ENCODE measurements at places on chromosomes 6 and 20.

GRCh38 chr20:8132484-8133309 lies 631 bp downstream of the PLCB1 start:
- DNase-seq = no peak

DNA sequence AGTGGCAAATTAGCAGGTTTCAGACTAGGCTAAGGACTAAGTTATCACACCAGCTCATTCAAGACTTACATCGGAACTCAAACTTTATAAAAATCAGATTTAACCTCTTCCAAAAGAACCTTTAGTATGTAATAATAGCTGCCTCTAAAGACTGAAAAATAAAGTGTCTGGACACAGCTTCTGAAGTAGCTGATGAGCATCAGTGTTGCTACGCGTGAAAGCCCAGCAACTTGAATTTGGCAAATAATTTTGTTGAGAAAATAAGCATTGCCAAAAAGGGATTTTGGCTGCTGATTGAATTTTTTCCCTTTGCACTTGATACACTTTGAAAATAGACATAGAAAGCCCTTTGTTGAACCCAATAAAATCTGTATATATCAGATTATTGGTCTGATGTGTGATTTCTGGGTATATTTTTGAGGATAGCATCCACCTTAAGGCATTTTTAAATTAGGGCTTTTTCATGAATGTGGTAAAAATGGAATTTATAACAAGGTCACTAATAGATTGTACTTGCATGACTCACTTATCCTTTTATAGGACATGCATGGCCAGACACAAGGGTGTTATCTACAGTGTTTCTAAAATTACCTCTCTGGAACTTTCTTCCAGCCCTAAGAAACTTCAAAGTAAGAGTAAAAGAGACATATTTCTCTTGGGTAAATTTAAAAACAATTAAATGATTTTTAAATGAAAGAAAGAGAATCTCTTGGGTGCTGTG lies 350.4 kb downstream of the TENT5A start:
- no peak for DNase-seq

DNA sequence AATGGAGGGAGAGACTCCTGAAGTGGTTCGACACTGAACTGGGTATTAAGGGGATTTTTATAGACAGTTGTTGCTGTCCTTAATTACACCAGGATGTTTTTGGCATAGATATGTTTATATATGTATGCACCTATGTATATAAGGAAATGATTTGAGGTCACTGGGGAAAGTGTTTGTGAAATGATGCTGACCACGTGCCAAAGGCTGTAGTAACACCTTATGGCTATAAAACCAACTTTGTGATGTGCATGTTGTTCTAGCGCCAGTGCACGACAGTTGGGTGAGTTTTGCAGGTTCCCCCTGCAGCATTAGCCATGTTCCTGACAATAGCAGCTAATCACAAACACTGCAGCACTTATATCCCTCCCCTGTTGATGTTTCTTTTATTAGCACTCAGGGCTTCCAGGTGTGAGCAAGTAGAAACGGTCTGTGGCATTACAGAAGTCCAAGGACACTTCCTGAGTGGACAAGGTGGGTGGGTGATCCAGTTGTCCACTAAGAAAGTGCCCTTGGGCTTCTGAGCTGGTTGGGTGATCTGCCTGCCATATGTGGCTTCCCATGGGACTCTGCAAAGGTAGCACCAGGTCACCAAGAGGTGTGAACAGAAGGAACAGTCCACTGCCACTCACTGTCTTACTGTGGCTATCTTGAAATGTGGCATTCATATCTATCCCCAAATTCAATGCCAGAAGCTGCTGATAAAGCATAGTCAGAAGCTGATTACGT lies 63.0 kb upstream of the RBM24 start:
- DNase-seq = no peak

- DNase-seq = no peak
Observed at GRCh38 chr20:8129211-8129976, 2.7 kb upstream of the PLCB1 start.

- DNase-seq = no peak
Observed at GRCh38 chr6:150977281-150977680, 111.8 kb downstream of the MTHFD1L start.

DNA sequence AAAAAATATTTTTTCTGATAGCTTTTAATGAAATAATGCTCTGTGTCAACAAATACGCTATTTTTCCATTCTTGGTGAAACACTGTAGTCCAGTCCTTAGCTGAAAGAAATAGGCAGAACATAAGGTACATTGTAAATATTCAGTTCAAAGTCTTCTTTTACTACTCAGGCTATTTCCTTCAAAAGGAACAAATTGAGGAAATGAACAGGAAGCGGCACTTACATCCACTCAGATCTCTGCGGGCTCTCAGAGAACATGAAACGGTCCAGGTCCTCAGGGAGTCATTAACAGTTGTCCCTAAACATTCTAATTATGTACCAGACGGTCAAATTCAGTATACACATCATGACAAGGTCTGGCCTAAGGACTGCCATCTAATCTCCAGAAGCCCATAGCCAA lies 212.6 kb downstream of the KIF16B start:
- no peak for DNase-seq

GRCh38 chr20:13909067-13909466 lies 81.3 kb downstream of the SEL1L2 start:
- DNase-seq = no peak

- no peak for DNase-seq
Observed at GRCh38 chr6:20569000-20569610, 34.8 kb downstream of the CDKAL1 start.
